ENCODE measurements at places on chromosomes 2 and 18.

GRCh38 chr18:69152436-69152835 lies 248.3 kb upstream of the DOK6 start:
- DNase-seq = no peak

DNA sequence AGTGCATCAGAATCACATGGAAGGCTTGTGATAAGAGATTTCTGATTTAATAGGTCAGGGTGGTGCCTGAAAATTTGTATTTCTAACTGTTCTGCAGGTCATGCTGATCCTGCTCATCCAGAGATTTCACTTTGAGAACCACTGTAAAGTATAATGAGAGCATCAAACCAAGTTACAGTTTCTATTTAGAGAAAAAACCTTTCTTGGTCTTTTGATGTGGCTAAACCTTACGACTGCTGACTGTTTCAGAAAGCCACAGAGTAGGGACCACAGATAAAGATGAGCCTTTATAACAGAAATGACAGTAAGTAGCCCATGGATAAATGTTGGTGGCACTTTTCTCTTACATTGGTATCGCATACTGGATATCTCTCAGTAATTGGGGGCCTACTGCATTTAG lies 109.4 kb upstream of the FANCL start:
- DNase-seq = no peak

DNA sequence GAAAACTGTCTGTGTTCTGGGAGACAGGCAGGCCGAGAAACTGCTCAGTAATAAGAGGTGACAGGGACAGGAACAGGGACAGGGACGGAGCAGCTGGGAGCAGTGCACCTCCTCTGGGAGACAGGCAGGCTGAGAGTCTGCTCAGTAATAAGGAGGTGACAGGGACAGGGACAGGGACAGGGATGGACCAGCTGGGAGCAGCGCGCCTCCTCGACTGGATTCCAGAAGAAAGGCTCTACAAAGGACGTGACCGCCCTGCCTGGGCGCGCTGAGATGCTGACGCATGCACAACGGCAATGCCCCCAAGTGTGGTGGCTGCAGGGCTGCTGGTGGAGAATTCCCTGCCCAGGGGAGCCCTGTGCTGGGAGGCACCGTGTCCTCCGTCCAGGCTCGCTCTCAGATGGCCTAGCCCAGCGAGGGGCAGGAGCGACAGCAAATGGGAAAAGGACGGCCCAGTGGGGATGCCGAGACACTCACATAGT lies 44.2 kb upstream of the PXDN start:
- DNase-seq = no peak

- no peak for DNase-seq
These were observed 14.8 kb upstream of the C2orf66 start for GRCh38 chr2:196823750-196824522.

GRCh38 chr18:8176554-8176953 lies 432.7 kb upstream of the RAB12 start:
- no peak for DNase-seq

GRCh38 chr2:37418956-37419355 lies 74.5 kb downstream of the QPCT start:
- no peak for DNase-seq
